HuH-7 (cell line): ENCODE measurements at places on chromosomes 7 and 10.
A peak's percentile ranks its signal among the peaks of the same experiment; 100 is the strongest.

- peak; percentile 8 for DNase-seq
Measured at GRCh38 chr7:91436655-91437054, 172.4 kb downstream of the FZD1 start.

DNA sequence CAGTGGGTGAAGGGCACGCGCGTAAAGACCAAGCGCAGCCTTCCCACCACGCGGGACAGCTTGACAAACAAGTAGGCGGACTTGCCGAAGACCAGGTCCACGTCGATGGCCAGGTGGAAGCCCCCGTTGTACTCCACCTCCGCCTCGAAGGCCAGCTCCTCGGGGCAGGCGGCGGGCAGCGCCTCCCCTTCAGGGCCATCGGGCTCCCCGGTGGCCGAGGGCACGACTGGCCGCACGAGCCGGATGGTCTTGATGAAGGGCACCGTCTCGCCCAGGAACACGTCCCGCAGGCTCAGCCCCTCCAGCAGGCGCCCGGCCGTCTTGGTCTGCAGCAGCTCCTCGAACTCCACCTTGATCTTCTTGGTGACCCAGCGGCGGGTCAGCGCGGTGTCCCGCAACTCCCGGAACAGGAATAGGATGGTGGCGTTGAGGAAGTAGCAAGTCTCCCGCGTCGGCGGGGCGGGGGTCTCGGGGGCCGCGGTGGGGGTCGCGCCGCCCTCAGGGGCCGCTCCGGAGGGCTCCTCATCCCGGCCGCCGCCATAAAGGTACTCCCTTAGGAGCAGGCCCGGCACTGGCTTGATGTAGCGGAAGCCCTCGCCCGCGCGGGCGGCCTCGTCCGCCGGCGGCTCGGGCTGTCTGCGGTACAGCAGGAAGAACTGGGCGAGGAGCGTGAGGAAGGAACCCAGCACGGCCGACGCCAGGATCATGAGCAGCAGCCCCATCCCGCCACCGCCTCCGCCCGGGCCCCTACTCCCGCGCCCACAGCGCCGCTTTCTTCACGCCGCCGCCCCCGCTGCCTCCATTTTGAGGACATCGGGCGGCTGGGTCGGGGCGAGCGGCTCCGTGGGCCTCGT lies 507 bp downstream of the PDZD8 start:
- peak; percentile 45 for DNase-seq

GRCh38 chr7:156014808-156015207 lies 202.5 kb upstream of the SHH start:
- no peak for DNase-seq

DNA sequence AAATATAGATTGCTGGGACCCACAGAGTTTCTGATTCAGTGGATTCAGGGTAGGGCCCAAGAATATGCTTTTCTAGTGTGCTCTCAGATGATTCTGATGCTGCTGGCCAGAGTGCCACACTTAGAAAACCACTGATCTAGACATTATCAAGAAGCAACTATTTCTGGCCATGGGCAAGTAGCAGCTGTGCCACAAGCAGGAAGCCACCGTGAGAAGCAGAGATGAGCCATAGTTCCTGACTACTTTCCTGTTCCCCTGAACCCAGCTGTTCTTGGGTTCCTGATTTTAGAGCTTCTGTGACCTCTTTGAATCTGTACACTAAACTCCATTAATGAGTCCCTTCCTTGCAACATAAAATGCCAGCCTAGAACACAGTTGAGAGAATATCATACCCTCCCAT lies 38.1 kb upstream of the PIK3AP1 start:
- DNase-seq = no peak

DNA sequence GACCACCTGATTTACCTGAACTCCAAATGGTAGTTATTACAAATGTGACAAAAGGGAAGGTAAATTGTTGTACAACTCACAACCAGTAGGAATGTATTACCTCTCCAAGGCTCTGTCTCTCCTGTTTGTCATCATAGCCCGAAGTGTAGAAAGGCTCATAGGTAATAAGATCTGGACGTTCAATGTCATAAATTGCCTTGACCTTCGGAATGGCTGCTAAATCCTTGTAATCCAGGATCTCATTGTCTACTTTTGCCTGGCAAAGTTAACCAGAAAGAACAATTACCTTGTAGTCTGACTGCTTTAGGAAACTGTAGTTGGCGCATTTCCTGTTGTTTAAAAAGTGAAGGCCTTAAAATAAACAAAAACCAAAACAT lies 68.6 kb upstream of the AFAP1L2 start:
- DNase-seq = no peak

DNA sequence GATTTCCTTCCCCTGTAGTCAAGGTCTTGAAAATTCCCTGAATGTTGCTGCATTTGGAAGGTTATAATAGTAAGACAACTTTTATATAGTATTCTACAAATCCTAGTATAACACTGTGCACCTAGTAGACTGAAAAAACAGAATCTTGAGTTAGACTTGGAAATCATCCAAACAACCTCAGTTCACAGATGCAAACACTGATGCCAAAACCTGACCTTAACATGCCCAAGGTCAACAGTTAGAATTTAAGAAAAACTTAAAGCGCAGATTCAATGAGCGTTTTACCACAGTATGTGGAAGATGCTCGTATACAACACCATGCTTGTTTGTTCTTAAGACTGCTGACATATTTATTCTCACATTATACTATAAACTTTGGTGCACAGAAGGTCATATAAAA lies 3.0 kb downstream of the PIP4K2A start:
- no peak for DNase-seq
